Mesothelial cell of epicardium (in vitro differentiated cells): ENCODE measurements at places on chromosomes 11 and 22. TPM values are rescaled to one million over a fixed set of nuclear protein-coding genes. Genes with fewer than 3 reads are reported as not detected.

SREBF2 gene
- total RNA-seq: 127 to 130 TPM (median 129 TPM) in 3 replicates

TLCD5 gene
- total RNA-seq: 15.3 to 15.7 TPM (median 15.6 TPM) in 3 replicates

CASP5 gene
- not detected in 3 replicates for total RNA-seq

CRYBB1 gene
- total RNA-seq: not detected in 3 replicates

MPPED2 gene
- total RNA-seq: 163 to 179 TPM (median 166 TPM) in 3 replicates

ZNF408 gene
- total RNA-seq: 15.3 to 16.2 TPM (median 15.7 TPM) in 3 replicates

PTPMT1 gene
- total RNA-seq: 44.3 to 45.9 TPM (median 45.1 TPM) in 3 replicates

ROM1 gene
- total RNA-seq: 1.7 to 2.5 TPM (median 1.8 TPM) in 3 replicates

OR2AG2 gene
- 0.11 to 0.29 TPM (median 0.27 TPM) in 3 replicates for total RNA-seq

HDHD5 gene
- 42.3 to 47.1 TPM (median 42.6 TPM) in 3 replicates for total RNA-seq

MMP8 gene
- total RNA-seq: not detected in 3 replicates

MYBPC3 gene
- not detected in 3 replicates for total RNA-seq

PGR gene
- 0.02 to 0.29 TPM in 2 of 3 replicates, not detected in the other for total RNA-seq

NAP1L4 gene
- 155 to 171 TPM (median 163 TPM) in 3 replicates for total RNA-seq

SLC22A9 gene
- not detected in 3 replicates for total RNA-seq

SLC17A6 gene
- not detected in 3 replicates for total RNA-seq

ABCC8 gene
- total RNA-seq: not detected in 3 replicates

EHD1 gene
- total RNA-seq: 84.9 to 94.5 TPM (median 86.8 TPM) in 3 replicates

PKNOX2 gene
- 20.4 to 23.1 TPM (median 22.2 TPM) in 3 replicates for total RNA-seq

PDGFB gene
- 14.2 to 15.2 TPM (median 14.7 TPM) in 3 replicates for total RNA-seq

PIH1D2 gene
- total RNA-seq: 1.2 to 1.9 TPM (median 1.3 TPM) in 3 replicates

PLXNB2 gene
- 467 to 493 TPM (median 468 TPM) in 3 replicates for total RNA-seq

CNIH2 gene
- 10.1 to 11.5 TPM (median 10.2 TPM) in 3 replicates for total RNA-seq

NXPE4 gene
- not detected in 3 replicates for total RNA-seq

P2RX3 gene
- 2.0 to 3.1 TPM (median 2.6 TPM) in 3 replicates for total RNA-seq

RIBC2 gene
- 2.0 to 2.5 TPM (median 2.1 TPM) in 3 replicates for total RNA-seq

ACR gene
- 1.0 to 2.2 TPM (median 1.2 TPM) in 3 replicates for total RNA-seq

TSSK2 gene
- total RNA-seq: not detected in 3 replicates

OR52H1 gene
- 0.73 to 1.6 TPM (median 1.3 TPM) in 3 replicates for total RNA-seq

FOSL1 gene
- total RNA-seq: 2.7 to 4.3 TPM (median 3.1 TPM) in 3 replicates

TEX12 gene
- 0.36 to 0.65 TPM in 2 of 3 replicates, not detected in the other for total RNA-seq

ZBED5 gene
- 116 to 120 TPM (median 120 TPM) in 3 replicates for total RNA-seq

SCGB1C1 gene
- total RNA-seq: not detected in 3 replicates

DCDC1 gene
- total RNA-seq: 1.2 to 1.7 TPM (median 1.5 TPM) in 3 replicates

C22orf31 gene
- total RNA-seq: 0.44 to 0.45 TPM in 2 of 3 replicates, not detected in the other

F2 gene
- total RNA-seq: 0.18 TPM in 1 of 3 replicates, not detected in the others

ZP1 gene
- 0.16 to 0.31 TPM in 2 of 3 replicates, not detected in the other for total RNA-seq

MIOX gene
- total RNA-seq: 0.34 to 0.66 TPM in 2 of 3 replicates, not detected in the other

CHRNA10 gene
- 2.6 to 2.9 TPM (median 2.9 TPM) in 3 replicates for total RNA-seq
